Effector memory CD8-positive, alpha-beta T cell (primary cell): ENCODE measurements at places on chromosomes 13 and 19.

- no peak for DNase-seq
- H3K4me3 ChIP-seq, result no peak overlapping the region
- H3K36me3 ChIP-seq, result no peaks in the 10 kb centered on the region
- H3K27me3 ChIP-seq, result peaks cover 15% of the 10 kb centered on the region
- H3K4me1 ChIP-seq, result no peaks in the 10 kb centered on the region
- H3K27ac ChIP-seq, result no peak overlapping the region
Observed at GRCh38 chr19:6204866-6205723, 69.6 kb downstream of the ACSBG2 start.

- H3K27me3 ChIP-seq, result peaks cover 12% of the 10 kb centered on the region
- DNase-seq, result no peak
- H3K4me1 ChIP-seq, result no peaks in the 10 kb centered on the region
Observed at GRCh38 chr13:24052547-24053518, 107.7 kb upstream of the SPATA13 start.

- no peaks in the 10 kb centered on the region for H3K27me3 ChIP-seq
- H3K4me1 ChIP-seq, result peaks cover 28% of the 10 kb centered on the region
- H3K4me3 ChIP-seq, result no peak overlapping the region
- no peak for DNase-seq
- no peak overlapping the region for H3K27ac ChIP-seq
Observed at GRCh38 chr13:100480676-100481075, 107.9 kb downstream of the GGACT start.

- no peaks in the 10 kb centered on the region for H3K36me3 ChIP-seq
- no peaks in the 10 kb centered on the region for H3K27me3 ChIP-seq
- no peaks in the 10 kb centered on the region for H3K4me1 ChIP-seq
- DNase-seq, result no peak
Observed at GRCh38 chr13:79867254-79867653, 386.3 kb downstream of the NDFIP2 start.

GRCh38 chr13:98312606-98313005 is 135.5 kb upstream of the RNF113B start:
- no peak overlapping the region for H3K4me3 ChIP-seq
- DNase-seq, result no peak
- no peak overlapping the region for H3K27ac ChIP-seq
- no peaks in the 10 kb centered on the region for H3K27me3 ChIP-seq
- no peaks in the 10 kb centered on the region for H3K36me3 ChIP-seq
- no peaks in the 10 kb centered on the region for H3K4me1 ChIP-seq

DNA sequence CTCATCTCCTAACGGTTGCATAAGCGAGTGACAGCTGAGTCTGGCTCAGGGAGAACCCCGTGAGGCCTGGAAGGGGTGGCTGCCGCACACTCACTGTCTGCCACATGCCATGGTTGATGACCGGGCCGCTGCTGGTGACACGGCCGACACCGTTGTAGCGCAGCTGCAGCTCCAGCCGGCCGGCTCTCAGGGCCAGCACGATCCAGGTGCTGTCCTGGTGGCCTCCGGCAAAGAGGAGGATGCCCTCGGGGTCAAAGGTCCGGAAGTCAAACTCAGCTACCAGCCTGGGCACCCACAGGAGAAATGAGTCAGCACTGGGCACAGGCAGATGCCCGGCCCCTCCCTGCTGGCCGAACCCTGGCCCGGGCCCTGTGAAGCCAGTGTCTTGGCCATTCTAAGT is 31.7 kb downstream of the GAS6 start:
- no peaks in the 10 kb centered on the region for H3K27me3 ChIP-seq
- H3K36me3 ChIP-seq, result peaks cover 9% of the 10 kb centered on the region
- DNase-seq, result no peak
- H3K4me3 ChIP-seq, result no peak overlapping the region

- H3K36me3 ChIP-seq, result peaks cover 4% of the 10 kb centered on the region
- H3K27ac ChIP-seq, result no peak overlapping the region
- DNase-seq, result no peak
- peaks cover 18% of the 10 kb centered on the region for H3K4me1 ChIP-seq
- no peak overlapping the region for H3K4me3 ChIP-seq
Observed at GRCh38 chr19:43623889-43624670, 4.7 kb upstream of the ZNF428 start.

DNA sequence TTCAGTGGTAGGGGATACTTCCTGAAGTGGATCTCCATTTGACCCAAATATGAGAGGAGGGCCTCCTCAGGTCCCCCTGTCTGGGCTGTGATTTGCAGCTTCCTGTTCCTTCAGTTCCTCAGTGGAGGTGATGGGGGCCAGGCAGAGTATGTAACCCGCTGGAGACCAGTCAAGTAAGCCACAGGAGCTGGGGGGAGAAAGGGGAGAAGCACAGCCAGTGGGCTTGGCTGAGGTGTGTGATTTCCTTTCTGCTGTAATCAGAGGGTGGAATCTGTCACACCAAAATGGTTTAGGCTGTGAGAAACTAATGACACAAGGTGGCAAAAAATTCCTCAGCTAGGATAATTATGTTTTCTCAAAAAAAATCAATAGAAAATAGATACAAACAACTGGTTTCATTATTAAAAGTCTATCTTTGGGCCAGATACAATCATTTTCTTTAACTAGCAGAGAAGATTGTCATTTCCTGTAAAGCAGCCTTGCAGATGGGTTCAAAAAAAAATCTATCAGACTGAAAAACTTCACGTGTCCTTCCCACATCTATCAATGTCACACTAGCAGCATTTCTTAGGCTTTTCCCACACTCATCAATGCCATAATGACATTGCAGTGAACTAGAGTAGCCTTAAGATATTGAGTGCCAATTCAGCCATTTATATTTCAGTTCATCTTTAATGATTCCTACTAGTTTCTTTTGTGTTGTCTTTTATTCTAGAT is 1660.3 kb downstream of the EFNB2 start:
- no peak overlapping the region for H3K27ac ChIP-seq
- no peaks in the 10 kb centered on the region for H3K4me1 ChIP-seq
- no peak overlapping the region for H3K4me3 ChIP-seq
- peaks cover 3% of the 10 kb centered on the region for H3K36me3 ChIP-seq
- DNase-seq, result peak; percentile 1
- H3K27me3 ChIP-seq, result no peaks in the 10 kb centered on the region

- H3K4me1 ChIP-seq, result peaks cover 8% of the 10 kb centered on the region
- H3K4me3 ChIP-seq, result peak overlapping the region; percentile 79
- H3K27me3 ChIP-seq, result no peaks in the 10 kb centered on the region
- peaks cover 62% of the 10 kb centered on the region for H3K36me3 ChIP-seq
- peak; percentile 82 for DNase-seq
Observed at GRCh38 chr19:1249298-1249989, 1.1 kb downstream of the MIDN start.

- peak overlapping the region; percentile 84 for H3K27ac ChIP-seq
- peaks cover 25% of the 10 kb centered on the region for H3K27me3 ChIP-seq
- H3K4me1 ChIP-seq, result no peaks in the 10 kb centered on the region
- H3K36me3 ChIP-seq, result peaks cover 20% of the 10 kb centered on the region
- H3K4me3 ChIP-seq, result no peak overlapping the region
Observed at GRCh38 chr19:823565-824121, 1.9 kb upstream of the PLPPR3 start.

GRCh38 chr13:39201180-39201579 is 162.9 kb downstream of the NHLRC3 start:
- peaks cover 6% of the 10 kb centered on the region for H3K36me3 ChIP-seq
- H3K4me1 ChIP-seq, result no peaks in the 10 kb centered on the region
- H3K27me3 ChIP-seq, result no peaks in the 10 kb centered on the region
- H3K4me3 ChIP-seq, result no peak overlapping the region

DNA sequence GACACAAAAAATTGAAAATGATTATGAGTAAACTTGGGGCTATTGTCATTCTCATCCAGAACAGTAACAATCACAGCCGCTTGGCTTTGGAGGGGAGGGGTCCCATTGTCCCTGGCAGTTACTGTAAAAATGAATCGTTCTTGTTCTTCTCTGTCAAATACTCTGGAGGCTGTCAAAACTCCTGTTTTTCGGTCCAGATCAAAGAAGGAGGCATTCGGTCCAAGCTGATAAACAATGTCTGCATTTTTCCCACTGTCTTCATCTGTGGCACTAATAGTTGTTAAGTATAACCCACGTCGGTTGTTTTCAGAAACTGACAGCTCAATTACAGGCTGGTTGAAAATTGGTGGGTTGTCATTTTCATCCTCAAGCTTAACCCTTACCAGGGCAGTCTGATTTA is 3.4 kb downstream of the PCDH9 start:
- no peaks in the 10 kb centered on the region for H3K36me3 ChIP-seq
- H3K4me3 ChIP-seq, result no peak overlapping the region
- H3K27me3 ChIP-seq, result peaks cover 7% of the 10 kb centered on the region

DNA sequence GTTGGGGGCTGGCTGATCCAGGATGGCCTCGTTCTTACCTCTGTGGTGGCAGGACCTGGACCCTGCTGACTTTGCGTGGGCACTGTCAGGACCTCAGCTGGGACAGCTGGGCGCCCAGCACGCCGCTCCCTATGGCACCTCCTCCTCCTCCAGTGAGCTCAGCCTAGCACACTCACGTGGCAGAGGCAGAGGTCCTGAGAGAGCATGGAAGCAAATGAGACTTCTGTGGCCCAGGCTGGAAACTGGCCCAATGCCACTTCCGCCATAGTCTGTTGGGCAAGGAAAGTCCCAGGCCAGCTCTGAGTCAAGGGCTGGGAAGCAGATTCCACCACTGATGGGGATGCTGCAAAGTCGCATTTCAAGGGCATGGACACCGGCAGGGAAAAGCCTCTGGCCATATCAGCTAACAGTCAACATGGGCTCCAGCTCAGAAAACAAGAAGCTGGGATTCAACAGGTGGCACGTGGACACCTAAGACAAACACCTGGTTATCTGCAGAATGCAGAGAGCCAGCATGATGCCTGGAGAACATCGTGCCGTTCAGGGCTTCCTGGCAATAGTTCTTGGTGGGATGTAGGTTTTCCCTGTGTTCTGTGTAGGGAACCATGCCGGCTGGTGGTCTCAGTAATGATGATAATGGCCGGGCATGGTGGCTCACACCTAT is 16.7 kb downstream of the MYBPC2 start:
- H3K36me3 ChIP-seq, result no peaks in the 10 kb centered on the region
- no peak overlapping the region for H3K27ac ChIP-seq
- DNase-seq, result no peak
- no peak overlapping the region for H3K4me3 ChIP-seq
- H3K27me3 ChIP-seq, result peaks cover 37% of the 10 kb centered on the region

- DNase-seq, result no peak
- peaks cover 13% of the 10 kb centered on the region for H3K4me1 ChIP-seq
- H3K4me3 ChIP-seq, result no peak overlapping the region
Observed at GRCh38 chr19:13225973-13226865, 76.0 kb downstream of the IER2 start.

DNA sequence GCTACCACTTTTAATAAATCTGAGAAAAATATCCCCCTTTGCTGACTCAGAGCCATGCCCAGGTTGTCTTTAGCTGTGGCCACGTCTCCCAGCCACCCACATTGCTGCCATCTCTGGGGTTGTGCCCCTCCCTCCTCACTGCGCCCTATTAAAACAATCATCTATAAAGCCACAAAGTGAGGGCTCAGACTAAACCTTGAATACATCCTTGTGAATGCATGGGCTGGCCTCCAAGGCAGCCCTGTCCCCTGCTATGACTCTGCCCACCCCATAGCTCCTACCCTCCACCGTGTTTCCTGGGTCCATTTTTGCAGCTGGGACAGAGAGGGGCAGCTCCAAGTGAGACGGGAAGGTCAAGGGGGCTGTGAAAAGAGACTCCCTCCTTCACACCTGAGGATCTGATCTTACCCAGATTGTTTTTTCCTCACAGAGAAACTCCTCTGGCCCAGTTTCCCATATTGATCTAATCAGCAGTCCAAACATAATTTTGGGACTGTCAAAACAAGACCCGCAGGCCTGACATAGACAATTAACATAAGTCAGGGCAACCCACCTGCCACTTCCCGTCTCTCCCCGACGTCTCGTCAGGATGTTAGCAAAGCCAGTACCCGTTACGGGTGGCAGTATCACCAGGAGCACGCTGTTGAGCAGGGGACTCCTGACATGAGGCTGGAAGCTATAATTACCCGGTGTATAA is 199.0 kb downstream of the KATNAL1 start:
- no peak overlapping the region for H3K4me3 ChIP-seq
- H3K4me1 ChIP-seq, result peaks cover 3% of the 10 kb centered on the region
- H3K27ac ChIP-seq, result no peak overlapping the region
- DNase-seq, result no peak
- peaks cover 5% of the 10 kb centered on the region for H3K36me3 ChIP-seq

DNA sequence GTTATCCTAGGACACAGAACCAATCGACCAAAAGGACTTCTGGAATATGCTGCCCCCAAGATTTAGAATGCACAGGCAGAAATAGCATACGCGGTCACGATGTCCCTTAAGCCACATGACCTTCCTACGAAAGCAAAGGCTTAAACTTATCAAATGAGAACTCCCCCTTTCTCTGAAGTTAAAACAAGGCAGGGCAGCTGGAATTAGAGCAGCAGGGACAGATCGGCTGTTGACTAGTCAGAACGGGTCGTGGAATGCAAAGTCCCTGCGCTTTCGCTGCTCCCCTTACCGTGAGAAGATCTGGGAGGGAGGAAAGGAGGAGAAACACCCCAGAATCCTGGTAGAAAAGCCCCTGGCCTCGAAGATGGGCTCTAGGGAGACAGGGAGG is 799 bp upstream of the USPL1 start:
- H3K4me3 ChIP-seq, result no peak overlapping the region
- peak; percentile 51 for DNase-seq
- H3K27ac ChIP-seq, result no peak overlapping the region
- H3K27me3 ChIP-seq, result no peaks in the 10 kb centered on the region
- peaks cover 11% of the 10 kb centered on the region for H3K4me1 ChIP-seq
- peaks cover 2% of the 10 kb centered on the region for H3K36me3 ChIP-seq

GRCh38 chr13:114020750-114021463 is 47.0 kb upstream of the C13orf46 start:
- no peak overlapping the region for H3K27ac ChIP-seq
- no peak overlapping the region for H3K4me3 ChIP-seq

GRCh38 chr19:18475004-18475453 is 37.1 kb upstream of the ISYNA1 start:
- H3K4me3 ChIP-seq, result peak overlapping the region; percentile 88
- H3K4me1 ChIP-seq, result peaks cover 68% of the 10 kb centered on the region
- no peaks in the 10 kb centered on the region for H3K27me3 ChIP-seq
- H3K27ac ChIP-seq, result peak overlapping the region; percentile 98
- DNase-seq, result peak; percentile 57

DNA sequence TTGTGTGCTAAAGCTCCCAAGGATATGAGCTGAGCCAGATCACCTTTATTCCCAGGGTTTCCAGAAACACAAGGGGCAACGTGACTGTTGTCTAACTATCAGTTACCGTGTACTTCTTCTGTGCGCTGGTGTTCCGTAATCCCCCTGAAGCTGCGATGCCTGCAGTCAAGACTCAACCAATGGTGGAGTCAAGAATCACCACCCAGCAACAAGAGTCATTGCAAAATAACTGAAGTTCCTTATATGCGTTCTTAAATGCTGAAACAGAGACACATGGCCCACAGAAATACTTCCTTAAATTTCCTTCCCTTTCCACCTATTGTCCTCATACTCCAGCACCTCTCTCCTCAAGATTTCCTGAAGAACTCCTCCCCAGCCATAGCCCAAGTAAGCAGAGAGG is 200.2 kb downstream of the KATNAL1 start:
- H3K4me3 ChIP-seq, result no peak overlapping the region
- H3K27ac ChIP-seq, result no peak overlapping the region
- no peaks in the 10 kb centered on the region for H3K4me1 ChIP-seq
- no peak for DNase-seq

- H3K27ac ChIP-seq, result no peak overlapping the region
- H3K27me3 ChIP-seq, result peaks cover 39% of the 10 kb centered on the region
- no peak overlapping the region for H3K4me3 ChIP-seq
- H3K4me1 ChIP-seq, result peaks cover 14% of the 10 kb centered on the region
Observed at GRCh38 chr13:33206425-33206824, 79.1 kb downstream of the STARD13 start.
